ENCODE measurements at places on chromosomes 12 and 14.

GRCh38 chr12:69682110-69682755 is 16.9 kb downstream of the BEST3 start:
- DNase-seq = peak; percentile 77

DNA sequence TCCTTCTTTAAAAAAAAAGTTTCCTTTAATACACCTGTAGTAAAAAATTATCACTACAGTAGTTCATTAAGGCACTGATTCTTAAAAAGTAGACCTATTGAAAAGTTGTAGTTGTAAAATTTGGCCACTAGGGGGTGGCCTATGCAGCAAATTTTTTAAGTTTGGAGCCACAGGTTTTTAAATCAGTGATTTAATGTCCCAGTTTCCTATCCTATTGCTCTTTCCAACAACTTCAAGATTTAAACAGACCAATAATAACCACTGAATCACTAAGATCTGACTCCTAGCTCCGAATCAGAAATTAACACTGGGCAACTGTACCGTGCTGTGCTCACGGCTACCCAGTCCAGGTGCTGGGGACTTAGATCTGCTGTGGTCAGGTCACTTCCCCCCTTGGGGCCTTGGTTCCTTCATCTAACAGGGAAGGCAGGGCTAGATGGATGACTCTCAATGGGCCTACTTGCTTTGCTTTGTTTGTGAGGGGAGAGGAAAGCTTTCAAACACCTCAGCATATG is 279.3 kb downstream of the MED13L start:
- DNase-seq = peak; percentile 76

DNA sequence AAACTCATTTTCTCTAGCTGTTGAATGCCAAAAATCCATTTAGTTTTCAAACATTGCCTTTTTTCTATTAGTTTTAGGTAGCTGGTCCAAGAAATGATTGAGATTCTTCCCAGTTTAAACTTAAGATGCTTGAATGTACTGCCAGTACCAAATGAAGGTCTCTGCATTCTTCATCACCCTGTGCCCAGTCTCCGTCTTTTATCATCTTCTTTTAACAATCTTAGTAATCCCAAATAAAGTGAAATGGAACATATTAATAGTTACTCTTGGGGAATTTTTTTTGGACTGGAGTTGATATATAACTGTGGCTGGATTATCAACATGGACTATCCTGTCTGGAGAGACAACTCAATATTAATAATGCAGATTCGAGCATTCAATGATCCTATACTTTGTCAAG is 54.1 kb upstream of the PCED1B start:
- no peak for DNase-seq

GRCh38 chr12:108475396-108475795 is 39.7 kb upstream of the FICD start:
- DNase-seq = no peak

DNA sequence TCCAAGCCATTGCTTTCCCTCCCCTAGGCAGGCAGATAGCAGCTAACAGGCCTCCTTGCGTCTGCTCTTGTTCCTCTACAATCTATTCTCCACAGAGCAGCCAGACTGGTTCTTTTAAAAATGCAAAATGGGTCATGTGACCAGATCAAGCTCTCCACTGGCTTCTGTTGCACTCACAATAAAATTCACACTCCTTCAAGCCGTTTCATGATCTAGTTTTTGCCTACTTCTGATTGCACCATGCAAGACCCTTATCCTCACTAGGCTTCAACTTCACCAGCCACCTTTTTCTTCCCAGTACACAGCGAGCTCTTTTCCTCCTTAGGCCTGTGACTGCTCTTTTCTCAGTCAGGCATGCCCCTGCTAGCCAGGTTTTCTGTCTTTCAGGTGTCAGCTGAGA is 6.1 kb upstream of the KRAS start:
- peak; percentile 79 for DNase-seq

- DNase-seq = no peak
Measured at GRCh38 chr14:22252686-22253085, 336.3 kb downstream of the DAD1 start.

GRCh38 chr12:25653487-25654175 is 100.5 kb upstream of the LMNTD1 start:
- peak; percentile 98 for DNase-seq

DNA sequence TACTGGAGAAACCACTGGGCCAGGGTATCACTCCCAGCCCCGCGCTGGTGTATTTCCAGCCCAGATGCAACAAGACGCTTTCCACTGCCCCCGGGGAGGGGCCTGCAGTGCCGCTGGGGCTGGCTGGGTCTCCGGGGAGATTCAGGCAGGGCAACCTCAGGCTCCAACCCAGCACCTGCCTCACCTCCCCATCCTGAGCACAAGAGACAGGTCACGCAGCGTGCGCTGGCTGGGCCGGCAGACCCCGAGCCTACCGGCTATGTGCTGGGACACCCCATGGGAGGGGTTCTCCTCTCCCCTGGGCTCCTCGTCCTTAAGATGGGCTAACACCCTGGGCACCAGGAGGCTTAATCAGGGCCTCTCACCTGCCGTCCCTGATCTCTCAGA is 80.9 kb downstream of the RFLNA start:
- no peak for DNase-seq

DNA sequence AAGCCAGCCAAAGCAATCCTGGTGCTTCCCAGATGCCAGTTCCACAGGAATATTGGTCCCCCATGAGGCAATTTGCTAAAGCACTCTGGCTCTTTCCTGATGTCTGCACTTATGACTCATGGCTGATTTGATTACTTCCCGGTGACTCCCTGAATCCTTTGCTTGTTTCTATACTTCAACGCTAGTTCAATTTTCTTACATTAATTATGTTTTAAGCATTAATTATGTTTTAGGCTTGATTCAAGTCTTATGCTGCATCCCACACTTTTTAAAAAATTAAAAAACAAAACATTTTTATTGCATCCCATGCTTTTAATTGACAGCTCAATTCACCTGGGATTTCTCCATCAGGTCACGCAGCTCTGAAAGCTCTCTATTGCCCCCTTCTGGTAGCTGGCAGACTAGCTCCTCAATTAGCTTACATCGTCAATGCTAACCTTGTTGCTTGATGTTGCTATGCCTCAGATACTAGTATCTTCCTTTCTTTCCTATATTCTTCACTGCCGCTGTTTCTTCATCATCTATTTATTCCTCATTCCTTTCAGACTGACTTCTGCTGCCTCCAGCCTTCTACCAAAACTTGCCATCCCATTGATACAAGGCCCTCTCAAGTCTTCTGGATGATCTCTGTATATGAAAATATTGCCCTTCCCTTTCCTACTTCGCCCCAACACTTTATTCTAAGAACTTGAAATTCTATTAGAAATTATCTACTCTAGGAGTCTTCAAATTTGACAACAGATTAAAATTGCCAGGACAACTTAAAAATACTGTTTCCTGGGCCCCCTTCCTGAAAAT is 32.0 kb downstream of the TSHR start:
- DNase-seq = peak; percentile 80

- DNase-seq = no peak
Measured at GRCh38 chr12:39621670-39622069, 2.1 kb upstream of the ABCD2 start.

- no peak for DNase-seq
Measured at GRCh38 chr12:117387832-117388231, 26.4 kb upstream of the NOS1 start.

GRCh38 chr14:28784096-28785048 is 17.8 kb downstream of the FOXG1 start:
- DNase-seq = no peak

DNA sequence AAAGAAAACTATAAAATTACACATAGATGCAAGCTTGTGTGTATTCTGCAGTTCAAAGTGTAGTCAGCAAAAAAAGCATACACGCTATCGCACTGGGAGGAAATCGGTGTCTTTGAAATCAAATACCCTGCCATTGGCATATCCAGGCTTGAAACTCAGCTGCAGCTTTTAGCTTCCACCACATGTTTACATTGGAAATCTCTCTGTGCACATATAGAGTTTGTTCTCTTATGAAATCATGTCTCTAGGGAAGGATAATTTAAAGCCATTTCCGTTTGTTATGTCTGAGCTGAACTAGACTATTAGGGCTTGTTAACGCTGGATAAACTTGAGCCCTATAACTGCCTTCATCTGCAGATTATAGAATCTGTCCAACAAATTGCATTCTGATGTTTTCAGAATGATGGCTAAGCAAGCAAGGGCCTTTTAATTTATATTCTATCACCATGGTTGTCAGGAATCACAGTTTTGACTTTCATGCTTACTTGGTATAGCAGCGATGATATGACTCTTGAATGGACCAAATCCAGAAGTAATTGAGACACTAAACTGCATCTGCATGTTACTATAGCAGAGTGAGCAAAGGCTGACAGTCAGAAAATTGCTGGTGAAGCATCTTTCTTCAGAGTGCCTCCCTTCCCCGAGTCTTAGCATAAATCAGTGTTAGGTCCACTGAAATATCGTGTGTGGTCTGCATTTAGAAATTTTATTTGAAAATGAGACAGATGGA is 442.8 kb downstream of the ZFP36L1 start:
- no peak for DNase-seq

GRCh38 chr12:26119391-26119989 is 5.3 kb downstream of the BHLHE41 start:
- peak; percentile 88 for DNase-seq

- peak; percentile 13 for DNase-seq
Measured at GRCh38 chr14:90519262-90519920, 122.6 kb downstream of the CALM1 start.

DNA sequence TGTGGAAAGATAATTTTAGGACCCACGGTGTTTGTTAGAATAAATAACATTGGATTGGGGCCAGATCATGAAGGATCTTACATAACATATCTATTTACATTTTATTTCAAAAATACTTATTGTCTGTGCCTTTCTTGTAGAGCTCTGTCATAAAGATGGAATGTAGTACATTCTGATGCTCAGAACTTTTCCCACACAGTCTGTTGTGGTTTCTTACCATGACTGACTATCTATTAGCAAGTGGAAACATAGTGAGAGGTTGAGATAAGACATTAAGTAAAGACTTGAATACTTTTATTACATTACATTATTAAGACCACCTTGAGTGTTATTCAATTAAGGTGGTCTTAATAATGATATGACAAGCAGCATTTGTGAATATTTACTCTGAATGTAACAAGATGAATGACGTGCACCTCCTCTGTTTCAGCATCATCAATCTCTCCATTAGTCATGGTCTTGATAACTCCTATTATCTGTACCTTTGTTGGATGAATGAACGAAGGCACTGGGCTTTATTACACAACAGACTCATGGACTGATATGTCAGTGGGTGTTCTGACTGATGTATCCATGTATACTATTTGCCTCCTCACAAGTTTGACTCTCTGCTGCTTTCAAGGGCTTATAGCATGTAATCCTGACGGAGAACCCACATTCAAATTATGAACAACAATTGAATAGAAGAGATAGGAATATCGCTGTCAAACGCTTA is 883.0 kb upstream of the FLRT2 start:
- DNase-seq = no peak

DNA sequence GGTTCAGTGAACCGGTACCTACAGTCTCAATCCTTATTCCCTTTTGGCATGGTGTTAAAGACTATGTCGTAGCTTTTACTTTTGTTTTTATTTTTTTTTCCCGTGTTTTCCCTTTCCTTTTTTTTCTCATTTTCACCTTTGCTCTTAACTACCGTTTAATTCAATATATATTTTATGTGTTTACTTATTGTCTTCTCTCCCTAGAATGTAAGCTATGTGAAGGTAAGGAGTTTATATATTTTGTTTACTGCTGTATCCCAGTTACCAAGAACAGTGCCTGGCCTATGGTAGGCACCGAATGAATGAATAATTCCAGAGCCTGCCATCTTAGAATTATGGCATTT is 261 bp upstream of the MLH3 start:
- DNase-seq = no peak

DNA sequence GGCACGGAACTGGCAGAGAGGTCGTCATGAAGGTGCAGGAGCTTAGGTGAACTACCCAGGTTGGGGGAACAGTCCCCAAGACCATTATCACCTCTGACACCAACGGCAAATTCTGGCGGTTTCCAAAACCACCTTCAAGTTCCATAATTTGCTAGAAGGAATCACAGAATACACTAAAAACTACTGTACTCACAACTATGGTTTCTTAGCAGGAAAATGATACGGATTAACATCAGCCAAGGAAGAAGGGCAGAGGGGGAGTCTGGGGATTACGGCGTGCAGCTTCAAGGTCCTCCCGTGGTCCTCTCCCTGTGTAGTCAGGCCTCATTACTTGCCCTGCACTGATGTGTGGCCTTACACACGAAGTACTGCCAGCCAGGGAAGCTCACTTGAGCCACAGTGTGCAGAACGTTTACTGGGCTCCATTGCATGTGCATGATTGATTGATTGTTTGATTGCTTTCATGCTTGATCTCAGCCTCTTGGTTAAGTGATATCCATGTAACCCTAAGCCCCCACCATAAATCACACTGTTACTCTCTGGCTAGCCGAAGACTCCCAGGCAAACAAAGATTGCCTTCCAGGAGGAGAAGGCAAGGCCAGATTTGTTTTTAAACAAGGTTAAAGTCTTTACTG is 837 bp upstream of the STX2 start:
- peak; percentile 24 for DNase-seq

DNA sequence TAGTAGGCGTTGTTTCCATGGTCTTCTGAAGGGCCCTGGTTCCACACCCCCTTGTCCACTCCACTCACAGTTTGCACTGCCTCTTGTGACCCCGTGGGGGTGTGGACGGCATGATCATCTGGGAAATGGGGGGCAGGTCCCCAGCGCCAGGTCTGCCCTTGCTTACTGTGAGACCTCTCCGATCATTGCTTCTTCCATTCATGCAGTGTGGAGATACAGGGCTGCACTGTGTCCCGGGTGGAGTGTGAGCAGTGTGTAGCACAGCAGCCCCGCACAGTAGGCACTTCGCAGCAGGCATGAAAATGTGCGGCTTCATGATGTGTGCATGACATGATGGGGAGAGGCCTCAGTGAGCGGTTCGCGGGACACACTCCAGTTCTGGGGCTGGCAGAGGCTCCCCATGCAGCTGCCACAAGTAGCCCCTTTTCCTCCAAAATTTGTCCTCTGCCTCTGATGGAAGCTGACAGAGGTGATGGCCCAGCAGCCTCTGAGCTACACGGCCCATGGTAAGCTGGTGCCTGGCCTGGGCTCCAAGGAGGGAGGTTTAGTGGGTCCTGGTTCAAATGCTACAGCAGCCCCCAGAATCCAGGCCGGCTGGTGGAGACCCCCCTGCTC is 15.0 kb downstream of the RIN3 start:
- DNase-seq = no peak

DNA sequence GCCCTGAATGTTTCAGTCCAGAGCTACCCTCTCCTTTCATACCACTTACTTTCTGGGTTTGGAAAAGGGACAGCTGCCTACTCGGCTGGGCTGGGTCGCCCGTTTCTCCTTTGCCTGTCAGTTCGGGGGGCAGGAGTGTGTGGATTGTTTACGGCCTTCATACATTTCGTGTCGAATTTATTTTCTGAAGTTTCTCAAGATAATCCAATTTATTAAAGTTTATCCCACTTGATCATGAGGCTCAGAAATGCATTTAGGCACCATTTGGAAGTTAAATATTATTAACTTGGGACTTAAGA is 608 bp downstream of the ZNF410 start:
- no peak for DNase-seq

GRCh38 chr14:22587247-22587646 is 1.8 kb downstream of the DAD1 start:
- no peak for DNase-seq

- DNase-seq = peak; percentile 31
Measured at GRCh38 chr12:77294016-77294415, 228.6 kb upstream of the E2F7 start.

GRCh38 chr12:110224379-110225304 is 56.4 kb upstream of the ATP2A2 start:
- DNase-seq = peak; percentile 66

Measured in DMS53 (cell line).